Mammary microvascular endothelial cell (primary cell): ENCODE measurements at places on chromosomes 3 and 15. TPM values are rescaled to one million over a fixed set of nuclear protein-coding genes. Genes with fewer than 3 reads are reported as not detected.

Gene CNTN3
- not detected in 2 replicates for total RNA-seq

Gene LRRC34
- 3.2 and 4.8 TPM in 2 replicates for total RNA-seq

Gene SERINC4
- total RNA-seq: 0.05 TPM in 1 of 2 replicates, not detected in the other

Gene THPO
- not detected in 2 replicates for total RNA-seq

Gene RTP3
- total RNA-seq: not detected in 2 replicates

Gene POLR2M
- total RNA-seq: 23.4 and 69.9 TPM in 2 replicates

Gene CORO2B
- 3.5 and 3.7 TPM in 2 replicates for total RNA-seq

Gene C2CD4A
- total RNA-seq: 0.15 TPM in 1 of 2 replicates, not detected in the other

Gene PDZRN3
- total RNA-seq: not detected in 2 replicates

Gene AGBL1
- not detected in 2 replicates for total RNA-seq

Gene THSD4
- 43.2 and 52.4 TPM in 2 replicates for total RNA-seq

Gene DISP2
- 0.13 and 0.39 TPM in 2 replicates for total RNA-seq

Gene NPAP1
- not detected in 2 replicates for total RNA-seq

Gene TRIM71
- not detected in 2 replicates for total RNA-seq

Gene GRAMD1C
- total RNA-seq: 18.3 and 20.1 TPM in 2 replicates

Gene PAQR9
- total RNA-seq: not detected in 2 replicates

Gene PLSCR4
- 43.8 and 45.5 TPM in 2 replicates for total RNA-seq

Gene VPS13C
- total RNA-seq: 38.2 and 41.3 TPM in 2 replicates

Gene HTR3E
- total RNA-seq: not detected in 2 replicates

Gene ERICH6
- not detected in 2 replicates for total RNA-seq

Gene SLC28A1
- not detected in 2 replicates for total RNA-seq

Gene GP9
- total RNA-seq: 0.53 TPM in 1 of 2 replicates, not detected in the other

Gene MYZAP
- total RNA-seq: 9.4 and 13.8 TPM in 2 replicates

Gene ARHGEF26
- 0.40 and 0.59 TPM in 2 replicates for total RNA-seq

Gene RETNLB
- total RNA-seq: not detected in 2 replicates

Gene TNFAIP8L3
- total RNA-seq: 44.4 and 48.0 TPM in 2 replicates

Gene UQCRC1
- 294 and 341 TPM in 2 replicates for total RNA-seq

Gene RBMS3
- total RNA-seq: 26.3 and 31.0 TPM in 2 replicates

Gene NMB
- 6.3 and 11.4 TPM in 2 replicates for total RNA-seq

Gene PFKFB4
- total RNA-seq: 2.5 and 2.7 TPM in 2 replicates

Gene CALML4
- 6.8 and 8.5 TPM in 2 replicates for total RNA-seq

Gene CCK
- total RNA-seq: not detected in 2 replicates

Gene TTC14
- total RNA-seq: 12.8 and 16.7 TPM in 2 replicates

Gene ETV5
- 22.4 and 25.9 TPM in 2 replicates for total RNA-seq

Gene TRH
- not detected in 2 replicates for total RNA-seq

Gene CFAP44
- 0.53 and 0.64 TPM in 2 replicates for total RNA-seq

Gene PLSCR2
- not detected in 2 replicates for total RNA-seq
